Psoas muscle (tissue), 8 donors: ENCODE measurements at places on chromosomes 4 and X.

- H3K27ac ChIP-seq = no peak overlapping the region
- H3K4me3 ChIP-seq = no peak overlapping the region
- H3K4me1 ChIP-seq = no peaks in the 10 kb centered on the region
- no peaks in the 10 kb centered on the region for H3K36me3 ChIP-seq
- DNase-seq = no peak
These were observed 32.3 kb upstream of the IQSEC2 start for GRCh38 chrX:53313728-53314105.

- H3K27ac ChIP-seq = no peak overlapping the region
- H3K4me1 ChIP-seq = no peaks in the 10 kb centered on the region
- H3K27me3 ChIP-seq = no peaks in the 10 kb centered on the region
These were observed 79.6 kb downstream of the ANTXR2 start for GRCh38 chr4:79993476-79993875.

GRCh38 chr4:147094238-147094637 is 148.6 kb upstream of the TTC29 start:
- no peaks in the 10 kb centered on the region for H3K36me3 ChIP-seq
- no peak for DNase-seq
- H3K27me3 ChIP-seq = no peaks in the 10 kb centered on the region
- no peak overlapping the region for H3K27ac ChIP-seq
- no peak overlapping the region for H3K4me3 ChIP-seq

DNA sequence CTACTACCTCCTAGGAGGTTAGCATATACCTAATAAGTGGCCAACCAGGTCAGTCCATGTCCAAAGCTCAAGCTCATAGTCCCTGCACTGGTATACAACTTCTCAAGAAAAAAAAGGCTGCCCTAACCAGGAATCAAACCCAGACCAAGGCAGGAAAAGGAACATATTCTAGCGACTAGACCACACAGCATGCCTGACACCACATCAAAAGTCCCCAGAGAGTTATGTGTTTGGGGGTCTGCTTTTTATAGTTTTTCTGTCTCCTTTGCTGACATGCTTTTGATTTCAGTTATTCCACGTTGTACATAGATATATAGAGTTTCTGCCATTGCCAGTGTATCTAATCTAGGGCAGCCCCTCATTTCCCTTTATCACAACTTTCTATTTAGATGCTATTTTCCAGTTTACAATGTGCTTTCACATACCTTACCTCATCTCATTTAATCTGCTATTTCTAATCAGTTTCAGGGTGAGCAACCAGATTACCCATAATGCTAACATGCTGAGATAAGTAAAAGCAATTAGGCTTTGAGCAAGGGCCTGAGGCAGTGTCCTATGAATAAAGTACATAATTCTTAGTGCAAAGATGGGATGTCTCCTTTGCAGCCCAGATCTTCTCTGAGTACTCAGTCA is 17.8 kb downstream of the ARHGEF6 start:
- H3K27ac ChIP-seq = peak overlapping the region; percentile 44
- no peak overlapping the region for H3K4me3 ChIP-seq
- H3K27me3 ChIP-seq = no peaks in the 10 kb centered on the region
- peaks cover 33% of the 10 kb centered on the region for H3K4me1 ChIP-seq
- no peaks in the 10 kb centered on the region for H3K36me3 ChIP-seq

DNA sequence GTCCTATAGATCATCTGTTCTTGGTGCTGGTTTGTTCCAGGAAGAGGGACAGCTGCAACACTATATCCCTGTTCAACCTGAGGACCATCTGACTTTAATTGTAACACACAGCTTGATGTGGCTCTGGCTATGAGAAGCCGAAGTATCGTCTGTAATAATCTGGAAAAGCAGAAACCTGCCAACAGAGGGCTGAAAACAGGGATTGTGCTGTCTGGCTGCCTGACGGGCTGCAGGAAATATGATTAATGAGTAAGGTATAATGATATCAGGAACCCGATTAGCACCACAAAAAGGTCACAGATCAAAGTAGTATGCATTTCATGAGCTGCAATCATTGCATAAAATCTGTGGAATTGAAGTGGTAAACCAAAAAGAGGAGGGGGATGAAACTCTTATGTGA is 170.4 kb upstream of the MAB21L2 start:
- no peak overlapping the region for H3K4me3 ChIP-seq
- H3K27me3 ChIP-seq = no peaks in the 10 kb centered on the region
- no peak for DNase-seq
- no peak overlapping the region for H3K27ac ChIP-seq
- no peaks in the 10 kb centered on the region for H3K36me3 ChIP-seq

- H3K27me3 ChIP-seq = no peaks in the 10 kb centered on the region
- H3K4me3 ChIP-seq = no peak overlapping the region
These were observed 92.2 kb upstream of the RAPGEF2 start for GRCh38 chr4:159010563-159011260.

GRCh38 chr4:141849778-141850177 is 213.4 kb downstream of the IL15 start:
- H3K27ac ChIP-seq = no peak overlapping the region
- no peaks in the 10 kb centered on the region for H3K36me3 ChIP-seq
- no peak overlapping the region for H3K4me3 ChIP-seq
- no peaks in the 10 kb centered on the region for H3K27me3 ChIP-seq
- H3K4me1 ChIP-seq = no peaks in the 10 kb centered on the region

- H3K4me1 ChIP-seq = no peaks in the 10 kb centered on the region
- DNase-seq = no peak
- no peak overlapping the region for H3K27ac ChIP-seq
- H3K36me3 ChIP-seq = no peaks in the 10 kb centered on the region
- no peak overlapping the region for H3K4me3 ChIP-seq
- no peaks in the 10 kb centered on the region for H3K27me3 ChIP-seq
These were observed 833.1 kb downstream of the C4orf33 start for GRCh38 chr4:129929052-129929451.

- no peak overlapping the region for H3K27ac ChIP-seq
- H3K36me3 ChIP-seq = no peaks in the 10 kb centered on the region
- no peaks in the 10 kb centered on the region for H3K4me1 ChIP-seq
- no peaks in the 10 kb centered on the region for H3K27me3 ChIP-seq
- no peak for DNase-seq
- H3K4me3 ChIP-seq = no peak overlapping the region
These were observed 291.8 kb upstream of the HAND2 start for GRCh38 chr4:173821876-173822275.

DNA sequence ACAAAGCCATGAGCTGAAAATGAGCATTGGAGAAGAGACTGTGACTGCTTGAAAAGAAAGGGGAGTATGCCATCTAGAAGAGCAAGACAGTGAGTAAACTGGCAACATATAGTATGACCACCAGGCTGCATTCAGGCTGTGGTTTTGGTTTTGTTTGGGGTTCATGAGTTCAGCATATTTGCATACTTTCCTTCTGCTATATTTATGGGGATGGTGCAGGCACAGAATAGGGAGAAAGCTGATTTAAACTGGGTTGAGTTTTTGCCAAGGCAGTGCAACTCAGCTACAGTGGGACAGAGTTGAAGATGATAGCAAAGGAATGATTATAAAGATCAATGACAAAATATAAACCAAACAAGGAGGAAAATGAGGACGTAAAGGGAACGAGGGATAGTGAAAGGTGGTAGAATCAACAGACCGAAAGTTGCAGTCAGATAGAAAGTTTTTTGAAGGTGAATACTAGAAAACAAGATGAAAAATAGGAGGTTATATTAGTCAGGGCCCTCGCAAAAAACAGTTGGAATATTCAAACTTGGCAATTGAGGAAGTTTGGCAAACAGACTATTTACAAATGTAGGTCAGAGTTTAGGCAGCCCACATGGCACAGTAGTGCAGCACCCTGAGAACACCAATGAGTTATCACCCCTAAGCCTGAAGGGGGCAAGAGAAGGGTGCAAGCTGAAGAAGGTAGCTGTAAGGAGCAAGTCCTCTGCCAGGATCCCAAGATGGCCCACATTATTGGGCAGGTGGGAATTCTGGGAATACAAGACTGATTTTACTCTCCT is 114.8 kb upstream of the MAP9 start:
- H3K27ac ChIP-seq = no peak overlapping the region
- H3K27me3 ChIP-seq = no peaks in the 10 kb centered on the region
- no peaks in the 10 kb centered on the region for H3K4me1 ChIP-seq
- H3K4me3 ChIP-seq = no peak overlapping the region

DNA sequence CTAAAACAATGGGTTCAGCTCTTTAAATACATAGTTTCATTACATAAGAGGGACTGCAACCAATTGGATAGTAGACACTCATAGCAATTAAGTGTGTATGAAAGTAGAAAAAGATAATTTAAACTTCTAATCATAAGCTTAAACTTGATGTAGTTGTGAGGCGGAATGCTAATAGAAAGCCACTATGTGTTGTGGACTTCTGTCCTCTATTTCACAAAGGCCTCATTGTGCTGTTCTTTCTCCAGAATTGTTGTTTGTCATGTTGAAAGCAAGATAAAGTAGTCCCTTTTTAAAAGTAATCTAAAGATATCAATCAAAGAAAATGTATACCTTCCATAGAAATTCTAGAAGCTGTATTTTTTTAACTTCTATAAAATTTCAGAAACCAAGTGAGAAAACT is 329.4 kb downstream of the KLHL4 start:
- no peaks in the 10 kb centered on the region for H3K4me1 ChIP-seq
- H3K27ac ChIP-seq = no peak overlapping the region
- no peaks in the 10 kb centered on the region for H3K36me3 ChIP-seq
- DNase-seq = no peak

- H3K27me3 ChIP-seq = no peaks in the 10 kb centered on the region
- H3K4me3 ChIP-seq = no peak overlapping the region
- no peaks in the 10 kb centered on the region for H3K4me1 ChIP-seq
- DNase-seq = no peak
- H3K36me3 ChIP-seq = no peaks in the 10 kb centered on the region
These were observed 21.9 kb downstream of the CCKAR start for GRCh38 chr4:26468283-26468949.

DNA sequence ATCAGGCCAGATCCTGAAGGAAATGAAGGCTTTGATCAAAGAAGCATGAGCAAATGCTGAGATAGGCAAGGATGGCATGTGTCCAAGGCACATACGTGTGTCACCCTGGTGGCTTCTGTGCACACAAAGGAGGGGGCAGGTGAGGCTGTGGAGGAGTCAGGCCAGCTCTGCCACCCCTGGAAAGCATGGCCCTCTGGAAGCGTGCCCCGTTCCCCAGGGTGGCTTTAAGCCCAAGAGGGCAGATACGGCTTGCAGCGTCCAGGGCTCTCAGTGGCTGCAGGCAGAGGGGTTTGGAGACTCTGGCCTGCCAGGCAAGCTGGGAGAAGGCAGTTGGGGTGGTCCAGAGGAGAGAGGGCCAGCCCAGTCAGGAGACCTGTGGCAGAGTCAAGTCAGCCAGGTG is 25.6 kb downstream of the PNMA6E start:
- no peak for DNase-seq
- H3K4me1 ChIP-seq = no peaks in the 10 kb centered on the region
- no peak overlapping the region for H3K27ac ChIP-seq
- no peaks in the 10 kb centered on the region for H3K36me3 ChIP-seq
- H3K4me3 ChIP-seq = no peak overlapping the region

DNA sequence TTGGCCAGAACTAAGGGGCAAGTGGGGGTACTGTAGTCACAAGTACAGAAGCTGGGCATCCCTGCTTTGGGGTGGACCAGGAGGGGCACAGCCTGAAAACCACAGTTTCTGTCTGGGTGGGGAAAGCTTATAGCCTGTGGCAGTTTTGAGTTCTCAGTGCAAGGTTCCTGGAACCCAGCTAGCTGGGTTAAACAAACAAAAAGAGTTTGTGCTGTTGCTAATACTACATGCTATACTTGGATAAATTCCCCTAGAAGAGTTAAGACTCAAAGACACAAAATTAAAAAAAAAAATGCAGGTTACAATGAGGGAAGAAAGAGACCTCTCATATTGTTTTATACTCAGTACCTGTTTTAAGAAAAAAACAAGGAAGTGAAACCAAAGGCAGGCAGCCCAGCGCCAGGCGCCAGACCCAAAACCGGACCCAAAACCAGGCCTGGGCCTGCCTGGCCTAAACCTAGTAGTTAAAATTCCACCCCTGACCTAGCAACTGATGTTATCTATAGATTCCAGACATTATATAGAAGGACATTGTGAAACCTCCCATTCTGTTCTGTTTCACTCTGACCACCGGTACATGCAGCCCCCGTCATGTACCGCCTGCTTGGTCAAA is 50.8 kb downstream of the SLC2A9 start:
- H3K27me3 ChIP-seq = no peaks in the 10 kb centered on the region
- H3K36me3 ChIP-seq = no peaks in the 10 kb centered on the region
- no peak for DNase-seq
- no peak overlapping the region for H3K4me3 ChIP-seq
- H3K27ac ChIP-seq = no peak overlapping the region

DNA sequence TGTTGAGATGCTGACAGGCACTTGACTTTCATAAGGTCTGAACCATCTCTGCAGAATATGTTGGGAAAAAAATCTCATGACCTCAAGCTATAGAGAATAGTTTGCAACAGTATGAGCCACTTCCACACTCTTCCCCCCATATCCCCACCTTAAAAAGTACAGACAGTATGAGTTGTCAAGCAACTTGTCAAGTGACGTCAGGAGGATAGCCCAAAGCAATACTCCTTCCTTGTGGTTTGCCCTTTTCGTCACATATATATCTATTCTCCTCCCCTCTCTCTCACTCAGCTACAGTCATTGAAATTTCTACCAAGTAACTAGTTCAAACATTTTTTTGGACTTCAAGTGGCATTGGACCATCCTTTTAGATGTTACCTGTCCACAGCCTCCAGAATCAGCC is 67.7 kb downstream of the MCF2 start:
- no peaks in the 10 kb centered on the region for H3K27me3 ChIP-seq
- no peaks in the 10 kb centered on the region for H3K36me3 ChIP-seq
- H3K4me3 ChIP-seq = no peak overlapping the region
